ENCODE measurements at places on chromosomes 16 and 17.

DNA sequence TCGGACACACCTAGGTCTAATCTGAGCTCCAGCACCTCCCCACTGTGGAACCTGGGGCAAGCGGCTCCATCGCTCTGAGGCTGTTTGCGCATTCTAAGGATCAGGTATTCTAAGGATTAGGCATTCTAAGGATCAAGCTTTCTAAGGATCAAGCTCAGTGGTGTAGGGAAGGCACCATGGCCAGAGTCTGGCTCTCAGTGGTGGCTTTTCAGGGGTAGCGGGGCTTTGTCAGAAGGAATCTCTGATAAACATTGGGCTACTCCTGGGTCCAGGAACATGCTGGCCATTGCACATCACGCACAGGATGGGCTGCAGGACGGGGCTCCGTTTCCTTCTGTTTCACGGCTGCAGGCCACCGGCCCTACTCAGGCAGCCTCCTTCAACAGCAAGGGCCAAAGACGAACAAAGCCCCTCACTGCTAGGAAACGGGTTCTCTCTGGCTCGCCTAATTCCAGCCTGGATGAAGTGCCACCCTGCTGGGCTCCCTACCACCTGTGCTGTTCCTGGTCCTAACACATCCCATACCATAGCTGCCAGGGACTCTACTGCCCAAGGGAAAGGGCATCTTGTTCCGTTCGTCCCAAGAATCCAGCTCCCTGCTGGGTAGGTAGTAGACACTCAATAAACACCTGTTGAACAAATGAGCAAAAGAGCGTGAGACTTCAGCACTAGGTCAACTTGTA, 5.5 kb downstream of the C1QTNF1 start:
- no peak for DNase-seq

DNA sequence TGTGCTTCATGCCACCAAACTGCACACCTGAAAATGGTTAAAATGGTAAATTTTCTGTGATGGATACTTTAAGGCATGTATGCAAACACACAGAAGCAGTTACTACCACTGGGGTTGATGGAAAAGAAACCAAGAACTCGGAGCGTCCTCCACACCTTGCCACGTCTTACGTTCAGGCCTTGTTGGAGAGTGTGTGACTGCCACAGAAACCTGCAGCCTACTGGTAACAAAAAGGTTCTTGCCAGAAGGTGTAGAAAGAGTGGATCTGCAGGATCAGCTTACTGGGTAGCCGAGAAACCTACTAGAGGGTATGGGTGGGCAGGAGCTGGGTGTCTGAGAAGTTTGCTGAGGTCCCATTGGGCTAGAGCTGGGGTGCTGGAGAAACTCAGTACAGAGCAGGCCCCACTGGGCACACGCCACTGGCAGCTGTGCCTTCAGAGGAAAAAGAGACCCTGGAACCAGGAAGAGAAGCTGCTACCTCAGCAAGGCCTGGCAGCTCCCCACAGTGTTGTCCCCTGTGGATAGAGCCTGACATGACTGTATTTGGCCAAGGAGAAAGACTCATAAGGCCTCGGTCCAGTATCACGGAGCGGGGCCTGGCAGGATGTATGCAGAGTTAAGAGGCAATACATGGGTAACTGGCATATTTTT, 204.6 kb downstream of the SEC14L1 start:
- DNase-seq, result no peak

GRCh38 chr17:4444782-4445473, 11.2 kb downstream of the SPNS3 start:
- peak; percentile 33 for DNase-seq

DNA sequence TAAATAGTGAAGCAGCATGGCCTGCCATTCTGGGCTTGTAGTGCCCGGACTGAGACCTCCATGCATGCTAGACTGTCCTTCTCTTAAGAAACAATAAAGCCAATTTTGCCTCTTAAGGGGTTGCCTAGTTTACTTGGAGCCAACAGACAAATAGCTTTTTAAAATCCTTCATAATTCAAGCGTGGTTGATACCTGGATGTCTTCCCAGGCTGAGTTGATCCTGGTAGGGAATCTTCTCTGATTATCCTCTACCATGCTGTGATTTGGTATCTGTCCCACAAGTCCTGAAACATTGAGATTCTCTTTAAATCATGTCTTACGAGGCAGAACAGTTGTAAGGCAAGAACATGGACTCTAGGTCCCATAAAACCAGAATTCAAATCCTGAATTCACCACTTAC, 359.6 kb upstream of the CCL2 start:
- no peak for DNase-seq

DNA sequence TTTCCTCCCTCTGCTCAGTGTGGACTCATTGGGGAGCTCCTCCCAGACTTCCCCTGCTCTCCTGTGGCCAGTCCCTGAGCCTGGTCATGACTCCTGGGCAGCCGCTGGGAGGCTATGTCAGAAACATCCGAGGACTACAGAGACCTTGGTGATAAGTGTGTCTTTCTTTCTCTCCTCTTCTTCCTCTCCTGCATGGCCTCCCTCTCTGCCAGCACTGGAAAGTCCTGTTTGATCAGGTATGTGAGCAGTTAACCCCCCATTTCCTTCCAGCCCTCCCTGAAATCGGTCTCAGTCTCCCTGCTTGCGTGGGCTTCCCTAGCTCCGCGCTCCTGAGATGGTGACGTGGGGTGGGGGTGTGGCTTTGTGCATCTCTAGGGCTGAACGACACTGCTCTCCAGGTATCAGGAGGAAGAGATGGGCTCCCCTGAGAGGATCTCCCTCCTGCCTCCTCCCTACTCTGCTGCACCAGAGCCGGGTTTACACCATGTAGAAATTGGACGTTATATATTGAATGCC, 2.1 kb downstream of the RHBDL3 start:
- DNase-seq, result no peak

GRCh38 chr16:12899529-12900143, 1.8 kb upstream of the SHISA9 start:
- DNase-seq, result no peak

DNA sequence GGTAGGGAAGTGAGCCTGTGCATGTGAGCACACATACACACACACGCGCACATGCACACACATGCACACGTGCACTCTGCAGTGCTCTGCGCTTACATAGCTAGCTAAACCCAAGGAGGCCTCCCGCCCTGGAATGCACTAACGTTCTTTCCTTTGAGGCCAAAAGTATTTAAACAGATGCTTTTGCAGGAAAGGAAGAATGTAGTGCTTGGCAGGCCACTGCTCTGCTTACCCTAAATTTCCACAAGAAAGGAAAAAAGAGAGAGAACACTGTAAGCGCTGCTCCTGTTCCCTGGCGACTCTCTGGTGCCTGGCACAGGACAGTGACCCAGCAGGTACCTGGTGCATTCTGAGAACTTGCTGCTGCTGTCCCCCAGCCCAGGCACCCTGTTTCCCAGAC, 31.3 kb upstream of the MRPS23 start:
- no peak for DNase-seq

GRCh38 chr17:50111673-50112655, 16.8 kb downstream of the PDK2 start:
- DNase-seq, result no peak

- peak; percentile 65 for DNase-seq
Observed at GRCh38 chr17:30093463-30094147, 23.0 kb upstream of the NSRP1 start.

GRCh38 chr17:47731396-47731795, 1.6 kb upstream of the TBX21 start:
- no peak for DNase-seq

GRCh38 chr17:80738020-80738808, 193.6 kb downstream of the RPTOR start:
- DNase-seq, result no peak

GRCh38 chr16:84611041-84611440, 6.8 kb downstream of the COTL1 start:
- no peak for DNase-seq
